NT2/D1 (cell line): ENCODE measurements at places on chromosomes 16 and 17.

GRCh38 chr16:4227040-4227332 lies 14.9 kb downstream of the SRL start:
- DNase-seq, result no peak

DNA sequence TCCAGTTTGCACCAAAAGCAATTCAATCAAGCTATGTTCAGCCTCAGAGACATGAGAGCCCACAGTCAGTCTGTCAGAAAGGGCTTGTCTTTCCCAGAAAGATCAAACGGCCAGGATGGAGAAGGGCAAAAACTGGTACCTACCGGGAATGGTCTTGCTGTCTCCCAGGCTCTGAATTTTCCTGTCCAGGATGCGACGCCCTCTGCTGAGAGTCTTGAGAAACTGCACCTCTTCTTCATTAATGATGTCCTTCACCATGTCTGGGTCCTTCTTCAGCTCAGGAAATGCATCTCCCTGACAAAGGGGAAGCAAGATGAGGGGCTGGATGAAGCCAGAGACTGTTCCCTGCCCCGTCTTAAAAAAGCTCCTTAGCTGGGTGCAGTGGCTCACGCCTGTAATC lies 15.8 kb upstream of the EXOSC6 start:
- peak; percentile 68 for DNase-seq

DNA sequence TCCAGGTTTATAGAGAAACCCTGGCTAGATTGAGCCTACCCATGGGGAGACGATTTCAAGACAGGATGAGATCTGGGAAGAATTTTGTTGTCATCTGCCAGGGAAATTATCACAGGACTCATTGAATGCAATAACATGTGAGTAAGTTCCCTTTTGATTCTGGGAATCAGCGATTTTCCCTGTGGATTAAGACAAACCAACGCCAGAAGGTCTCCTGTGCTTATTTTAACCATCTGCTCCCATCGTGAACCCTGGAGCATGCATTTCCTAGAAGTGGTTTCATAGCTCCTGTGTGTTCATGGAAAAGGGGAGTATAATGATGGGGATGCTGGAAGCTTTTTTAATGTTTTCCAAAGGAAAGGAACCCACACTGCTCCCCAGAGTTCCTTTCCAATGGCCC lies 21.0 kb upstream of the ARHGAP44 start:
- no peak for DNase-seq

- no peak for DNase-seq
Measured at GRCh38 chr16:88966986-88967829, 9.8 kb downstream of the CBFA2T3 start.

GRCh38 chr17:57622683-57623433 lies 122.2 kb downstream of the CCDC182 start:
- DNase-seq, result no peak

DNA sequence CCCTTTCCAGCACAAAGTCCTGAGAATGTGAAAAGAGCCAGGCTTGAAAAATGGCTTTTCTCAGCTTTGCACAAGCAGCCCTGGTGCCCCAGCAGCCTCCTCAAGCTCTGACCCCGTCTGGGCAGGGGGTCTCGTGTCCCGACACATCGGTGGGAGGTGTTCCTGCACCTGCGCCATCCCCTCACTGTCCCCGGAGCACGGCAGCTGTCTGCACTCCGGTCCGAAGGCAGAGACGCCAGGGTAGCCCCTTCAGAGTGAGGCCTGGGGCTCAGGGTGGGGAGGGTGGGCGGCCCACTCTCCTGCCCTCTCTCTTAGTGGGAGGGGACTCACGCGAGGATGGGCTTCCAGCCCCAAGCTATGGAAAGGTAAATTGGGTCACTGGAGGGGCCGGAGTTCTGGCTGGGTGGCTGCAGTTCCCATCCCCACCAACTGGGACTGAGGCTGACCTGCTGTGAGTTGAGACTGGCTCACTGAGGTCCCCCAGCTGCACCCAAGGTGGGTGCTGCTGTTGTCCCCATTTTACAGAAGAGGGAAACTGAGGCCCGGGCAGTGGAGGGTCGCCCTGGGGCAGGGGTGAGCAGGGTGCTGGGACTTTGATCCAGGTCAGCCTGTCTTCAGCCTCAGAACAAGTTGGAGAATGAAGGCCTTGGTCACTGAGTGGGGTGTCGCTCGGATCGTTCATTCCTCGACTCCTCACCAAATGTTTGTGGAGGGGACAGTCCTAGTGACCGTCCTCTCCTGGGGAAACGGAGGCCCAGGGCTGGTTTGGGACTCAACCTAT lies 2.3 kb upstream of the BAIAP3 start:
- DNase-seq, result no peak

- DNase-seq, result no peak
Measured at GRCh38 chr17:29216181-29216580, 30.5 kb upstream of the CRYBA1 start.

DNA sequence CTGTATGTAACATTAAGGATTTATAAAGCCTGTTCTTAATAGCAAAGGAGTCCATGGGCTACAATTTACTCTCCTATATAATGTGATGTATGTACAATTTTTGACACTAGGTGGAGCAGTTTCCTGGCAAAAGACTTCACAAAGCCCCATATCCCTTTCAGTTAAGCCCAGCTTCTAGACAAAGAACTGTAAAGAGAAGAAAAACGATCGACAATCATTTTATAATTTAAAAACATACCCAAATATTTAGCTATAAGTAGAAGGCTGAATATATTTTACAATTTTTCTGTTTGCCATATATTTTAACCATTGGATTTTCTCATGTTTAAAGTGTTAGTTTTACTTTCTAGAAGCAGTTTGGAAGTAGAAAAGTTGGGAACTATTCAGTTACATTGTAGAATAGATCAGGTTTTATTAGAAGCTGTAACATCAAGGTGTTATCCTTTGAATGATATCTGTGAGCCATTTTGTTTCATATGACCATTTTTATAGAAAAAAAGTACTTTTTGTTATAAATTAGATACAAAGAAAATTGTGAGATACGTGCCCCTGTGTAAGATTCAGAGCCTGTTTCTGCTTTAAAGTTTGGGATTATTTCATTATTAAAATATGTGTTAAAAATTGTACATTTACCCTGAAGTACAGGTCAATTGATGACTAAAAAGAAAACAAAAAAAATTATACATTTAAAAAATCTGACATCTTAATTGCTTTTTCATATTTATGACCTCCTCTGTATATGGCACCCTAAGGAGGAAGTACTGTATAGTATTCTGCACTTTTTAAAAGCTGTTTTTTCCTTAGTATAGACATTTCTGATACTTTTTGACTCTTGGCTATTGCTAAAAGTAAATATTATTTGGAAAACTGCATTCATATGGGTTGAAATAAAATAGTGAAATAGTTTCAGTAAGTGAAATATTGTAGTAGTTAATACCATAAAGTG lies 46.3 kb downstream of the VMP1 start:
- DNase-seq, result peak; percentile 59

DNA sequence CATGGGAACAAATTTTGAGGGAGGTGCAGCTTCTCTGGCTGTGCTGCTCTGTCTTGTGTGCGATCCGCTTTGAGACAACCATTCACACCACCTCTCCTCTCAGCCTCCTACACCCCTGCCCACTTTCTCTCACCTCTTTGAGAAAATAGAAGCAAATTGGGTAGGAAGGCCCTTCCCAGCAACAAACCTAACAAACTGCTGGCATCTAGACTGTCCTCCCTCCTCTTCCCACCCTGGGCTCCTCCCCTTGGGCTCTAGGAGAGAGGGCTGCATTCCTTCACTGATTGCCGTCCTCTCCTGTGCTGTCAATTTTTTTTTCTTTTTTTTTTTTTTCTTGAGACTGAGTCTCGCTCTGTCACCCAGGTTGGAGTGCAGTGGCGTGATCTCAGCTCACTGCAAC lies 13.5 kb downstream of the CDIPT start:
- peak; percentile 44 for DNase-seq

DNA sequence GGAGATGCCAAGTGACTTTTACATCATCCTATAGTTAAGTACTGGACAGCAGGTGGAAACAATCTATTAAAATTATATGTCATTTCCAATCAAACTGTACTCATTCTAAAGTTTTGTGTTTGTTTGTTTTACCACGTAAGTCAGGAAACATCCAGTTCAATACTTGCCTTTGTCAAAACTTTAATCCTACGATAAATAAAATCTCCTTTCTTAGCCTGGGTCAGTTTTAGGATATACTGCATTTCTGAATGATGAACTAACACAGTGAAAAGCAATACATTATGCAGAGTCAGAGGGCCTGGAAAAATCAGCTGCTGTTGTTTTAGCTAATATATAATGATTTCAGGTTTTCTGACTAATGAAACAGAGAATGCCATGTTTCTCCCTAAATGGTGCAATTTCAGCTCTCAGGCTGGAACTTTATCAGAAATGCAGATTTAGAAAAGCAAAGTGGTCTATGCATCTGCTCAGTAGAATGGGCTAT lies 756.4 kb downstream of the CDH11 start:
- DNase-seq, result no peak

DNA sequence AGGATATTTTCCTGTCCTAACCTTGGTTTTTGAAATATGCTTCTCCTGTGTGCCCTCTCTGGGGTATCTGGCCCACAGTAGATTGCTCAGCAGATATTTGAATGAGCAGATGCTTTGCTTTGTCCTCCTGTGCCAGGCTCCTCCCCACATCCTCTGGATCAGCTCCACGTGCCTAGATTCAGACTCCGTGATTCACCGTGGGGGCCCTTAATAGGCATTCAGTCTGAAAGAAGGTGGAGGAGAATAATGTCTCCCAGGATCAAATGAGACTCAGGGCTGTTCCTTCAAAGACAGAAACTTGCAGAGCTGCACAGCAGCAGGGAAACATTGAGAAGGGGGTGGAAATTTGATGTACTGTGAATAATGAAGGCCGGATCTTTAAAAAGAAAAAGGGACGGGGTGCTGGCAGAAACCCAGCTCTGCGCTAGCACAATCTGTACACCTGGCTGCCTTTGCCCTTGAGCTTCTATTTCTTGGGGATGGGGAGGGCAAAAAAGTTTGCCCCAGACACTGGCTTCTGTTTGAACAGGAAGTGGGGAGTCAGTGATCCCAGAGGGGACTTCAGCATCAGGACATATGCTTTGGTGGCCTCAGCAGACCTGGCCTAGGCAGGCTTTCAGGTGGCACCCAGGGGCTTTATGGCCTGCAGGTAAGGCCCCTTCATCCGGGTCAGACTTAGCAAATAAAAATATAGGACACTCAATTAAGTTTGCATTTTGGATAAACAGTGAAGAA lies 15.9 kb upstream of the SLC12A3 start:
- no peak for DNase-seq

DNA sequence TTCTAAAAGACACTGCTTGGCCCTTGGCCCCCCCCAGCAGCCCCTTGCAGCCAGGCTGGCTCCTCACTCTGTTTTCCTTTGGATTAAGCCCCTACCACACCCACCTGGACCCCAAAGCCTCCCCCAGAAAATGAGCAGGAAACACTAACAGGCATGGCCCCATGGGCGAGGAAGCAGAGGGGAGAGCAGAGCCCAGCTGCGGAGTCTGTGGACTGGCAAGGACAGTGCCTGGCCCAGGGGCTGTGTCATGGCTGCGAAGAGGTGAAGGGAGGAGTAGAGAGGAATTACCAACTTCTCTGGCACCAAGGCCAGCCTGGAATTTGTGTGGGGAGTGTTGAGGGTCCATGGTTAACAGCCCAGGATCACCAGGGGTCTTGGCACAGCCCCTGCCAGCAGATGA lies 47.4 kb downstream of the MRC2 start:
- DNase-seq, result no peak

DNA sequence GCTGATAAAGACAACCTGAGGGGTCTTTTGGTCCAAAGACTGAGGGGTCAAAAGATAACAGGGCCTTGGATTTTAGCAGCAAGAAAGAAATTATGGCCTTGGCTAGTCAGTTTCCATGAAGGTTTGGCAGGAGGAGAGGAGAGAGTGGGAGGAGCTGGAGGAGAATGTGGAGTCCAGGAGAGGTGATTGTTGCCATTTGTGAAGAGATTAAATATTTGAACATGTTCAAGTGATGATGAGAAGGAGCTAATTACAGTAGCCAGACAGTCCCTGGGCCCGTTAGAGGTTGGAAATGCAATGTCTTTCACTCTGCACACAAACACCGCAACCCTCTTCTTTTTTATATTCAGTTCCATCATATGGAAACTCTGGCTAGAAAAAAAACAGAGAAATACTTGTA lies 68.6 kb downstream of the TNRC6C start:
- DNase-seq, result no peak

DNA sequence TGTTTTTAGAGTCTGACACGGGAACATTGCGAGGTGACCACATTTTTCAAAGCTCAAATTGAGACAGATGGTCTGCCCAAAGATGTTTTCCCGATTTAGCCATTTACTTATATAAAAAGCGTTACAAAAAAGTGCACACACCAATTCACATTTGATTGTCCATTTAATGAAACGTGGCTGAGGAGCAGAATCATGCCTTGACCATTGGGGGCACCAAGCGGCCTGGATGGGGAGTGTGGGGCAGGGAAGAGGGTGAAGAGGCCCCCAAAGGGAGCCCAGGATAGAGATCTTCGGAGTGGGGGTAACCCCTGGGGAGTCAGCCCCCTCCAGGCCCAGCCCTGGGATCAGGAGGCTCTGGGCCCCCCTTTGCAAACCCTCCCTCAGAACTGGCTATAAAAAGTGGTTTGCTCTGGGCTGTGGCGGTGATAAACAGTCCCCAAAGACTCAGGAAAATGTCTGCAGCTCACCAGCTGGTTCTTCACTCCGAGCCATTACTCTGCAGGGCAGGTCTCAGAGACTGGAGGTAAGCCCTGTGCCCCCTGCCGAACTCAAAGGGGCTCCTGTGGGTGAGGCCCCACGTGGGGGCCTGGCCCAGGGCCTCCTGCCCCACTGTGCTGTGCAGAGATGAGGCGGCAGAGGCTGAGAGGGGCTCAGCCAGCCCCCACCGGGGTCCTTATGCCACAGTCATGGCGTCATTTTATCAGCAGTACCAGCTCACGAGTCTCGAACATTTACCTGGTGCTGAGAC lies 105.9 kb upstream of the SEC14L1 start:
- DNase-seq, result no peak

GRCh38 chr16:30649725-30650368 lies 913 bp upstream of the PRR14 start:
- no peak for DNase-seq

DNA sequence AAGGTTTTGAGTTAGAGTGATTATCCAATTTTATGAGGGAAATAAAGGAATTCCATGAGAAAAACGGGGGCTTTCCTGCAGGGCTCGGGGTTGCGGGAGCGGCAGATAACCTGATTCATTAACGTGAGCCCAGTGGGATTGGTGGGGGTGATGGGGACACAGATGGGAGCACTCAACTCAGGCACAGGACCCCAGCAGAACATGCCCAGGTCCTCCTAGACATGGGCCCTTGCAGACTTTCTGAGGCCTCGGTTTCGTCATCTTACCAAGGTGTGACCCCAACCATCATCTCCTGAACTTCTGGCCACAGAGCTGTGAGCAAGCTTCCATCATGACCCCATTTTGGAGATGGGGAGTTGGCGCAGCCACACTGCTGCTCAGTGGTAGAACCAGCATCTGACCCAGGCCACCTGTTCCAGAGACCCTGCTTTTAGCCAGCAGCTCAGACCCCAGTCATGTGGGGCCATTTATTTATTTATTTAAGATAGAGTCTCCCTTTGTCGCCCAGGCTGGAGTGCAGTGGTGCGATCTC lies 22.3 kb downstream of the CARHSP1 start:
- no peak for DNase-seq

- DNase-seq, result no peak
Measured at GRCh38 chr17:76659928-76660655, 16.5 kb upstream of the ST6GALNAC1 start.

- DNase-seq, result no peak
Measured at GRCh38 chr16:4344983-4345835, 5.9 kb downstream of the PAM16 start.

- no peak for DNase-seq
Measured at GRCh38 chr16:67188323-67188722, 1.6 kb downstream of the EXOC3L1 start.
